A549 treated with AZD2906 at 1 μM for 4 hours (cell line): ENCODE measurements at places on chromosomes 7 and 10. TPM values are rescaled to one million over a fixed set of nuclear protein-coding genes. Genes with fewer than 3 reads are reported as not detected.

The TRIM50 gene
- total RNA-seq: not detected in 5 replicates

The NPSR1 gene
- not detected in 5 replicates for total RNA-seq

The CASP2 gene
- total RNA-seq: 17.4 to 23.3 TPM (median 19.3 TPM) in 5 replicates

The ADAM8 gene
- 2.2 to 4.2 TPM (median 2.9 TPM) in 5 replicates for total RNA-seq

The KIF11 gene
- total RNA-seq: 29.0 to 41.3 TPM (median 31.8 TPM) in 5 replicates

The MYH16 gene
- total RNA-seq: 0.27 to 0.41 TPM (median 0.34 TPM) in 5 replicates

The FAM25A gene
- not detected in 5 replicates for total RNA-seq

The PRSS2 gene
- not detected in 5 replicates for total RNA-seq
